Endothelial cell (in vitro differentiated cells): ENCODE measurements at places on chromosomes 12 and 14.

DNA sequence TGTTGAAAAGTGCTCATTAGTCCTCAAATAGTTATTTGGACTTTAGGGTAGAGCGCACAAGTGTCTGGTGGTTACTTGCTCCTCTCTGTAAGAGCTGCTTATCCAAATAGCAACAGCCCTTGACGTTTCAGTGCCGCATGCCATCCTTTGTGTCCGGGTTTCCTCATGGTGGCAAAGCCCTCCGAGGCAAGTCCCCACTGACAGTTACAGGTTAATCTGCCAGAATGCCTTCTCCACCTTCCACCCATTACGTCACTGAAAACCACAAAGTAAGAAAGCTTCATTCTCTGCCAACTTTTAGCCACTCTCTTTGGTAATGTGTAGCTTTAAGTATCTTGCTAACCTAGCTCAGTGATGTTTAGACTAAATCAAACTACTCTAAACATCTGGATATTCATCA, 78.6 kb downstream of the POLR3B start:
- no peak overlapping the region for H3K27ac ChIP-seq
- H3K4me1 ChIP-seq = peaks cover 17% of the 10 kb centered on the region
- no peaks in the 10 kb centered on the region for H3K36me3 ChIP-seq
- H3K4me3 ChIP-seq = no peak overlapping the region

DNA sequence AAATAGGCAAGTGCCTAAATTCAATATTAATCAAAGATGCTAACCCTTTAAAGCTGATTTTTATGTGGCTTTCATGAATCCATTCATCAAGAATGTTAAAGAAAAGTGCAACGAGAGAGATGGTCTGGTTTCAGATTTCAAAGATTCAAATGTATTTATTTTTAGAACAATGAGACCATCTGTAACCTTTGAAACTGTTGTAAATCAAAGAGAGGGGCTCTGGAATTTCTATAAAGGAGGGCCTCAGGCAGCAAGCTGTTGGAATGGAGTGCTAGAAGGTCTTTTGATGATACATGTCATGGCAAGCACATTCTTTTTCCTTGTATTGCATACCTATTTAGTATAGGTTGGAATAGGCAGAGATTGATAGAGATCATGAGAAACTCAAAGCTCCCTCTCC, 433.0 kb downstream of the LRIG3 start:
- no peak overlapping the region for H3K4me3 ChIP-seq
- no peaks in the 10 kb centered on the region for H3K27me3 ChIP-seq
- no peak overlapping the region for H3K27ac ChIP-seq
- no peaks in the 10 kb centered on the region for H3K36me3 ChIP-seq
- H3K4me1 ChIP-seq = no peaks in the 10 kb centered on the region

DNA sequence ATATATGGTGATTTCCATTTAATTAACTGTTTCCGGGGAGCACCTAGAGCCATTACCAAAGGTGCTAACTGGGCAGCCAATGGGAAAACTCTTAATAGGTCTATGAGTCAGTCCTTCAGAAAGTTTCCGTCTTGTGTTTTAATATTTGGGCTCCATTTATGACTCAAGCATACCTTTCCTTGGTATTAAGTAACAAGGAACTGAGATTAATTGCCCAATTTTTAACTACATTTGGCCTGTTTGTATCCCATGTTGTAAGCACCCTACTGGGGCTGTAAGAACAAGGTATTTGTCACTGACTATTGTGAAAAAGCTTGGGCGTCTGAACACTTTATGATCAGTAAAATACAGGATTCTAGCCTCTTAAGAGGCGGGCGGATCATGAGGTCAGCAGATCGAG, 62.8 kb upstream of the FOXN3 start:
- H3K4me1 ChIP-seq = no peaks in the 10 kb centered on the region
- H3K4me3 ChIP-seq = no peak overlapping the region
- no peak for DNase-seq
- H3K36me3 ChIP-seq = peaks cover 3% of the 10 kb centered on the region
- H3K27ac ChIP-seq = no peak overlapping the region
- H3K27me3 ChIP-seq = no peaks in the 10 kb centered on the region

GRCh38 chr14:30251017-30251416, 307.9 kb upstream of the G2E3 start:
- peaks cover 1% of the 10 kb centered on the region for H3K27me3 ChIP-seq
- no peak for DNase-seq
- H3K27ac ChIP-seq = no peak overlapping the region
- no peaks in the 10 kb centered on the region for H3K4me1 ChIP-seq

- peaks cover 1% of the 10 kb centered on the region for H3K27me3 ChIP-seq
- H3K36me3 ChIP-seq = peaks cover 3% of the 10 kb centered on the region
- no peak for DNase-seq
- peaks cover 16% of the 10 kb centered on the region for H3K4me1 ChIP-seq
- no peak overlapping the region for H3K4me3 ChIP-seq
These were observed 5.7 kb downstream of the CRADD start for GRCh38 chr12:93682846-93683261.

GRCh38 chr14:63322472-63322871, 3.7 kb upstream of the GPHB5 start:
- no peak for DNase-seq
- no peak overlapping the region for H3K4me3 ChIP-seq
- no peak overlapping the region for H3K27ac ChIP-seq
- no peaks in the 10 kb centered on the region for H3K27me3 ChIP-seq
- H3K36me3 ChIP-seq = no peaks in the 10 kb centered on the region
- H3K4me1 ChIP-seq = no peaks in the 10 kb centered on the region
